ENCODE measurements at places on chromosomes 6 and 20.

- DNase-seq = no peak
Observed at GRCh38 chr20:56636716-56637115, 7.6 kb downstream of the TFAP2C start.

DNA sequence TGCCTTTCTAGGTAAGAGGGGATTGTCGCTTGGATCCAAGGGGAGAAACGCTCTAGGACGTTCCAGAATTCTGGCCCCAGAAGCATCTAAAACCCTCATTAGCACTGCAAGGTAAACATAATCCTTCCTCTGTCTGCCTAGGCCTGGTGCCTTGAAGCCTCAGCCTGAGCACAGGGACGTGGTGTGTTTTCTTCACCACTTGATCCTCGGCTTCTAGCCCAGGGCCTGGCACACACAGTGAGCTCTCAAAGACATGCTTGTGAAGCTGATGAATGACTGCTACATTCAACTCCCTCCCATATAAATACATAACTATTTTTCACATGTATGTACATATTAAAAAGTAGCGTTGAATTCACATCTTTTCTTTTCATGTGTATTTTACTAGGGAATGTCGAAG, 100.3 kb downstream of the ISM1 start:
- no peak for DNase-seq

DNA sequence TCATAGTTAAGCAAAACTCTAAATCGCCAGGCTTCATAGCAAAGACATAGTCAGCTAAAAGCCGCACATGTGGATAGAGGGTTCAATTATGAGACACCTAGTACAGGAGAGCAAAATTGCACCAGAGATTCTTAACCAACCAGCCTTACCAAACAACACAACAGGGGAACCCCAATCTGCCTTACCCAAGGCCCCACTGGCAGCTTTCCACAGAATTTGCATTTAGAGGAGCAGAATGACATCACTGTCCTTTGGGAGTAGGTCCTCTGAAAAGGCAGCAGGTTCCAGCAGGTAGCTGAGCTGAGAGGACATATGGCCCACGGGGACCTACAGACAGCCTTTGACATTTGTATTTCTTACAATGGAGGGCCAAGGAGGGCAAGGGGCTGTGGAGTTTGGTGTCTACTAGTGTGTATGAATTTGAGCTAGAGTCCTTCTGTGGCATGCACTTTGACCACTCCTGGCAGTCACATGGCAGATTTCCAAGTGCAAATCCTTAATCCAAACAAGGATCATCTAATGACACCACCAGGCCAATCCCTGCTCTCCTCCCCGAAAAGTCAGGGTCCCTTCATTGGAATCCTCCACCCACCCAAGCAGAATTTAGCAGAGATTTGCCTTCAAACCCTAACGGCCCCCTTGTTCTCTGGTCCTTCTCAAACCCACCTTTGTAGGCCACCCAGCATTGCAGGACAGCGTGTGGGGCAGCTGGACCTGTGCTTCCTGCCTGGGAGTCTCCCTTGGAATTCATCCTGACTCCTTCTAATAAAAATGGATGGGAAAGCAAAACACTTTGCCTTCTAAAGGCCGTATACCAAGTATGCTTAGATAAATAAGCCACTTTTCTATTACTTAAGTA, 171.2 kb upstream of the SUPT3H start:
- DNase-seq = no peak

- DNase-seq = no peak
Observed at GRCh38 chr20:11429889-11430519, 487.7 kb upstream of the BTBD3 start.

- DNase-seq = no peak
Observed at GRCh38 chr20:16661756-16662155, 68.1 kb upstream of the SNRPB2 start.

DNA sequence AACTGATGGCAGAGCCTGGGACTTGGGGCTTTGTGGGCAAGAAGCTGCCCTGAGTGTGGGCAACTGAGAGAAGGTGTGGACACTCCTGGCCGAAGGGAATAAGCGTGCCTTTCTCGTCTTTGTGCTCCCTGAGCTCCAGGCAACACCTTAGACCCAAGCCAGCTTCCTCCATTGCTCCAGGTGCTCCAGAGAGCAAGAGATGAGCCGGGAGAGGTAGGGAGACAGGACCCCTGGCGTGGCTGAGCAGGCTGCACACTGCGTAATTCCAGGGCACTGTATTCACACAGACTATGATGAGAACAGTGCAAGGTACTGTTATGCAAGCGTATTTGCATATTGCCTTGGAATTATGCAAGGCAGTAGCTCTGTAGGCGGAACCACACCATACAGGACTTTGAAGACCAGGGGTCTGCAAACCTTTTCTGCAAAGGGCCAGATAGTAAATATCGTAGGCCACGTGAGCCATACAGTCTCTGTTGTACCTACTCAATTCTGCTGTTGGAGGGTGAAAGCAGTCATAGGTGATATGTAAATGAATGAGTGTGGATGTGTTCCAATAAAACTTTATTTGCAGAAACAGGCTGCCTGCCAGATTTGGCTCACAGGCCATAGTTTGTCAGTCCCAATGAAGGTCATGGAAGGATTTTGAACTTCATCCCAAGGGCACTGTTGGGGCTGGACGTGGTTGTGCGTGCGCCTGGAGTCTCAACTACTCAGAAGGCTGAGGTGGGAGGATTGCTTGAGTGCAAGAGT, 42.1 kb upstream of the FAM83D start:
- no peak for DNase-seq

- no peak for DNase-seq
Observed at GRCh38 chr20:5714261-5715041, 35.8 kb upstream of the SHLD1 start.

DNA sequence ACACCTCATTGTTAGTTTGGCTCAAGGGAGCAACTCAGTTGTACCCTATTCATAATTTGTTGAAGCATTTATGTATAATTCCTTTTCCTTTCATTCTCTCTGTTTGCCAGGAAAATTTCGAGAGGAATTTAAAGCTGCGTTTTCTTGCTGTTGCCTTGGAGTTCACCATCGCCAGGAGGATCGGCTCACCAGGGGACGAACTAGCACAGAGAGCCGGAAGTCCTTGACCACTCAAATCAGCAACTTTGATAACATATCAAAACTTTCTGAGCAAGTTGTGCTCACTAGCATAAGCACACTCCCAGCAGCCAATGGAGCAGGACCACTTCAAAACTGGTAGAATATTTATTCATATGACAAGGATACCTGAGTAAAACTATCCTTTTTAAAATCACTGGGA, 45.2 kb upstream of the GFRAL start:
- DNase-seq = no peak

Data from ascending aorta (tissue), 2 donors.